ENCODE measurements at places on chromosomes 11 and 22.

DNA sequence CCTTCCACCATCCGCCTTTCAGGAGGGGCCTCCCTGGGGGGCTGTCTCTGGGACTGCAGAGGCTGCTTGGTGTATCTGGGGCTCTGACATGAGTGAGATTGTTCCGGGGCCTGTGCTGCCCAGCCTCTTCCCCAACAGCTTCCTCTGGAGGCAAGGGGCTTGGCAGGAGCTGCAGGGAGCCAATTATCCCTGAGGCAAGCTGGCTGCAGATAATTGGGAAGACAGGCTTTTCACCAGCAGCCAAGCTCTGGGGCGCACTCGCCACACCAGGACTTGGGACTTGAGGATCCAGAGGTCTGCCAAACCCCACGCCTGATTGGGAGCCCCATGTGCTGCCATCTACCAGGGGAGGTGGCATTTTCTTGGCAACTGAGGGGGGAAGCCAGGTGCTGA lies 15.6 kb upstream of the RTN4R start:
- no peak for DNase-seq

GRCh38 chr11:31807799-31808667 lies 3.1 kb downstream of the PAX6 start:
- no peak for DNase-seq

- no peak for DNase-seq
Measured at GRCh38 chr22:46879083-46879482, 116.6 kb downstream of the TBC1D22A start.

GRCh38 chr11:101034076-101034475 lies 95.5 kb downstream of the PGR start:
- no peak for DNase-seq

- DNase-seq, result no peak
Measured at GRCh38 chr11:133635244-133635739, 103.0 kb upstream of the OPCML start.

DNA sequence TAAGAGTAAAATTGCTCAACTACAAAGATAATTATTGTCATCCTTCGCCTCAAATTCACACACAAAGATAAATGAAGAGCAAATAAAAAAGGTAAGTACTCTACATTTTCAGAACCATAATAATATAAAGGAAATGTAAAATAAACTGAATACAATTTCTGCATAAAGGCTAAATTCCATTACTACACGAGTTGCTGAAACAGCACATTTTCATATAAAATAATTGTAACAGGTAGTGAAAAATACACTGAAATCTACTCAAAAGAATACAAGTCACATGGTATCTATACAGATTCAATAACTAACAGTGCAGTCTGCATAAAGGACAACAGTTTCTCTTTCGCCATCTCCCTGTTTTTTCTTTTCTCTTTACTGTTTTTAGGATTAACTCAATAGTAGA lies 54.8 kb upstream of the GAB2 start:
- DNase-seq, result no peak

DNA sequence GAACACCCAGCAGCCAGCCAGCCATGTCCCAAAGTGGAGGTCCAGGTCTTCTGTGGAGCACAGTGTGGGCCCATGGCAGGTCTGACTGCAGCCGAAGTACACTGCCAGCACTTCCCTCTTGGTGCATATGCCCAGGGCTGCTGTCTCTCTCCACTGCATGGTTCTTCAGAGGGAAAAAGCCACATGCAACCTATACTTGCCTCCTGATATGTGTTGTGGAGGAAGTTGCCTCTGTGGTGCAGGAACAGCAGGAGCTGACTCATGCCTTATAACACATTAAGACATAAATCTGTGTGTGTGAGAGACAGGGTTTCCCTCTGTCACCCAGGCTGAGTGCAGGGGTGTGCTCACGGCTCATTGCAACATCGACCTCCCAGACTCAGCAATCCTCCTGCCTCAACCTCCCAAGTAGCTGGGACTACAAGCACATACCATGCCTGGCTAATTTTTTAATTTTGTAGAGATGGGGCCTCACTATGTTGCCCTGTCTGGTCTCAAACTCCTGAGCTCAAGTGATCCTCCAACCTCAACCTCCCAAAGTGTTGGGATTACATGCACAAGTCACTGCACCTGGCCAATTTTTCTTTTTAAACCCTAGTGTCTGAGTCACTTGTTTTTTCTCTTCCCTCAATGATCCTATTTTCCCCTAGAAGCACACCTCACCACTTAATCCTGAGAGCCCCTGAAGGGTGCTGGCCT lies 98.8 kb downstream of the MPPED2 start:
- no peak for DNase-seq

DNA sequence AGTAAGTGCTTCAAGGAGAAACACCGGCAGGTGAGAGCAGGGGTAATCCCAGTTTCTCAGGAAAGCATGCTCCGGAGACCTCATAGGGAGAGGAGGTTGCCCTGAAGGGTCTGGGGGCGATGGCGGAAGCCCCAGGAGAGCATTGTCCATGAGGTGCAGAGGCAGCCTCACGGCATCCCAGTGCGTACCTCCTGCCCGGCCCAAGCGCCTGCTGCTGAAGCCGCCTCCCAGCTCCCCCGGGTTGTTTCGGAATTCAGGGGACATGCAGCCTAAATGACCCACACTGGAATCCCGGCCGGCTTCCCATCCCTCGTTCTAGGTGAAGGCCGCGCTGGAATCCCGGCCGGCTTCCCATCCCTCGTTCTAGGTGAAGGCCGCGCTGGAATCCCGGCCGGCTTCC lies 2.7 kb downstream of the ZBED4 start:
- DNase-seq, result no peak

- no peak for DNase-seq
Measured at GRCh38 chr11:75301131-75301530, 50.3 kb downstream of the ARRB1 start.
